Vagina (tissue), 2 donors: ENCODE measurements at places on chromosomes 4 and X. TPM values are rescaled to one million over a fixed set of nuclear protein-coding genes. Genes with fewer than 3 reads are reported as not detected.

GRCh38 chr4:17911608-17912007 lies 100.8 kb downstream of the NCAPG start:
- no peak overlapping the region for H3K4me3 ChIP-seq
- H3K4me1 ChIP-seq: no peaks in the 10 kb centered on the region
- H3K27ac ChIP-seq: no peak overlapping the region
- no peaks in the 10 kb centered on the region for H3K36me3 ChIP-seq

GRCh38 chr4:53599632-53600031 lies 8.3 kb upstream of the LNX1 start:
- H3K27ac ChIP-seq: no peak overlapping the region
- no peaks in the 10 kb centered on the region for H3K4me1 ChIP-seq
- no peaks in the 10 kb centered on the region for H3K27me3 ChIP-seq
- DNase-seq: no peak
- no peak overlapping the region for H3K4me3 ChIP-seq
- H3K36me3 ChIP-seq: no peaks in the 10 kb centered on the region

DNA sequence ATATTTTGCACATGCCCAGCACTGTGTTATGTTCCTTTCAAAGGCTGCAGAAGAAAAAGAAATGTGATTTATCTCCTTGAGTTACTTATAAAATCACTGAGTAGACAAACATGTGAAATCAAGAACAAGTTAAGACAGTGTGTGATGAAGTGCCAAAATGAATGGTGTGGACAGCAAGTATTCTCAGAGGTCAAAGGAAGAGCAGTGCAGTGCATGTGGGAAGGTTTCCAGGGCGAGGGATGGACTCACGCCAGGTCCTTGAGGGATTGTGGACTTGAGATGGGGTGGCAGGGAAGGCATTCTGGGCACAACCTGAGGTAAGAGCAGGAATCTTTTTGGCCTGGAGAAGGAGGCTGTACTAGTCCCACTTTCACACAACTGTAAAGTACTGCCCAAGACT lies 115.5 kb downstream of the FNIP2 start:
- H3K36me3 ChIP-seq: no peaks in the 10 kb centered on the region
- no peaks in the 10 kb centered on the region for H3K27me3 ChIP-seq

- no peaks in the 10 kb centered on the region for H3K27me3 ChIP-seq
- no peak overlapping the region for H3K4me3 ChIP-seq
- no peaks in the 10 kb centered on the region for H3K36me3 ChIP-seq
- no peak overlapping the region for H3K27ac ChIP-seq
- no peaks in the 10 kb centered on the region for H3K4me1 ChIP-seq
Measured at GRCh38 chr4:151803246-151803645, 42.4 kb upstream of the GATB start.

The REELD1 gene
- total RNA-seq: 0.74 TPM

The IGSF1 gene
- 1.2 TPM for total RNA-seq
